ENCODE measurements at places on chromosomes 4 and X.

DNA sequence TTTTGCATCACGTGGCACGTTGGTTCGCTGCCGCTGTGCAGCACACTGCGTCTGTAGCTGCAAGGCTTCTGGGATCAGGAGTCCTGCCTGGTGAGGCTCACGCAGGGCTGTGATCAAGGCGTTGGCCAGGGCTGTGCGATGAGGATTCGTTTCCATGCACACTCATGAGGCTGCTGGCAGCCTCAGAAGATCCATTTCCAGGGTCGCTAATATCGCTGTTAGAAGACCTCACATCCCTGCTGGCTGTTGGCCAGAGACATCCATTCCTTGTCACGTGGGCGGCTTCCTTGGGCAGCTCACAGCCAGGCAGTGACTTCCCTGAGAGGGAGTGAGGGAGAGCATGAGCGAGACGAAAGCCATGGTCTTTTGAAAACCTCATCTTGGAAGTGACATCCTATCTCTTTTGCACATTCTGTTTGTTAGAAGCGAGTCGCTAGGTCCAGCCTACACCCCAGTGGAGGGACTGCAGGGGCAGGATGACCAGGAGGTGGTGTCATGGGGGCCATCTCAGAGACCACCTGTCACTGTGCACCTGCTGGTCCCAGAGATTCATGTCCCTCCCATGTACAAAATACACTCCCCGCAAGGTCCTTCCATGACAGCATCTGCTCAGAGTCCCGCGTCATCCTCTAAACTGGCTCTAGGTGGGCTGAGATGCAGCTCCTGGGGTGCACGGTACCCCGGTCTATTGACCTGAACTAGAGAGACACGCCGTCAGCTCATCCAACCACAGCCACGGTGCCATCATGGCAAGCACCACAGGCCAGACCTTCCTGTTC lies 12.2 kb downstream of the RGS12 start:
- no peaks in the 10 kb centered on the region for H3K36me3 ChIP-seq
- no peaks in the 10 kb centered on the region for H3K27me3 ChIP-seq
- peak; percentile 3 for DNase-seq
- H3K27ac ChIP-seq: peak overlapping the region; percentile 62
- H3K4me1 ChIP-seq: peaks cover 54% of the 10 kb centered on the region

- H3K27ac ChIP-seq: no peak overlapping the region
- H3K4me1 ChIP-seq: peaks cover 22% of the 10 kb centered on the region
- no peak for DNase-seq
Measured at GRCh38 chrX:154592505-154592904, 7.6 kb downstream of the CTAG1A start.

DNA sequence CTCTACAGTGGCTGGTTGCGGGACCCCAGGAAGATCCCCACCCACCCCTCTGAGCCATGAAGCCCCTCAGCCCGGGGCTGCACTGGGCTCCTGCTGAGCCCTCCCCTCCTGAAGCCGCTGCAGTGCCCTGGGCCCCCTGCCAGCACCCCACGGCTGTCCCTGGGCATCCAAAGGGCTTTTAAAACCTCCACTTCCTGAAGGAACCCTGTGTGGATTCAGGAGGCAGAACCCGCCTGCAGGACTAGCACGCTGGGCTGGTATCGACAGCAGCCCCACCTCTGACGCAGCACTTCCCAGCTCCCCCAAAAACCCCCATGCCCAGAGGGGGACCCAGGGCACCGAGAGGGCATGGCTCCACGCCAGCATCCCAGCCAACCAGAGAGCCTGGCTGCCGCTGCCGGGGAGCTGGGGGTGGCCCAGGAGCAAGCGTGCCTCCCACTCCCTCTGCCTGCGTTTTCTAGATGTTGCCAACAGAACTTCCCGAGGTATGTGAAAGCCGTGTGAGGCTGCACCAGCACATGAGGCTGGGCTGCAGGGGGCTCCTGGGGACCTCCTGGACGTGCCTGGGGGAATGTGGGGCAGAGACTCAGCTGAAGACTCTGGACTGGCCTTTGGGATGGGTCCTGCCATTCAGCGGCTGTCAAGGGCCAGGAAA lies 6.3 kb downstream of the MXD4 start:
- H3K4me3 ChIP-seq: no peak overlapping the region
- H3K27me3 ChIP-seq: no peaks in the 10 kb centered on the region
- no peak overlapping the region for H3K27ac ChIP-seq
- H3K36me3 ChIP-seq: no peaks in the 10 kb centered on the region

GRCh38 chrX:113551919-113552318 lies 711.3 kb upstream of the AMOT start:
- H3K27ac ChIP-seq: no peak overlapping the region
- no peak for DNase-seq
- H3K27me3 ChIP-seq: no peaks in the 10 kb centered on the region

GRCh38 chr4:16837475-16837874 lies 61.0 kb downstream of the LDB2 start:
- DNase-seq: no peak
- H3K36me3 ChIP-seq: peaks cover 10% of the 10 kb centered on the region
- no peaks in the 10 kb centered on the region for H3K27me3 ChIP-seq

DNA sequence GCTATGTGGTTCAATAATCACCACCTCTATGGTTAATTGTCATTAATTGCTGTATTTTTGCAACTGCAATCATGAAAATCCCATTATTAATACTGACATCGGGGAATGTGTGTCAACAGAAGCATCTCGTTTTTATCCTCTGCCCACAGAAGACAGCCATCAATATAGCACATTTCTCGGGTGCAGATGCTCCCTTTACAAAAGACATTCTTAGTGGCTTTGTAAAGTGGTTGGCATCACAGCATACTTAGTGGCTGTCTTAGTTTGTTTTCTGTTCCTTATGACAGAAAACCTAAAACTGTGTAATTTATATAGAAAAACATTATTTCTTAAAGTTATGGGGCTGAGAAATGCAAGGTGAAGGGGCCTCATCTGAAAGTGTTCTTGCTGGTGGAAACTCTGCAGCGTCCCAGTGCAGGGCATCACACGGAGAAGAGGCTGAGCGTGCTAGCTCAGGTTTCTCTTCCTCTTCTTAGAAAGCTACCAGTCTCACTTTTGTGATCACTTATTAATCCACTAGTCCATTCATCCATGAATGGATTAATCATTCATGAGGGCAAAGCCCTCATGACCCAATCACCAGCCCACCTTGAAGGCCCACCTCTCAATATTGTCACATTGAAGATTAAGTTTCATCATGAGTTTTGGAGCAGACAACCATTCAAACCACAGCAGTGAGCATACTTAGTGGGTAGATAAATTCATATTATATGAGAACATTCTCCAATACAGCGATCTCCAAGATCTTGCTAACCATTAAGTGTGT lies 1067.7 kb upstream of the PABPC4L start:
- H3K4me3 ChIP-seq: no peak overlapping the region
- H3K27me3 ChIP-seq: no peaks in the 10 kb centered on the region
- DNase-seq: no peak
- H3K36me3 ChIP-seq: no peaks in the 10 kb centered on the region

- DNase-seq: no peak
- no peaks in the 10 kb centered on the region for H3K27me3 ChIP-seq
- no peak overlapping the region for H3K4me3 ChIP-seq
- peaks cover 58% of the 10 kb centered on the region for H3K36me3 ChIP-seq
- no peaks in the 10 kb centered on the region for H3K4me1 ChIP-seq
Measured at GRCh38 chrX:53599781-53600396, 86.6 kb downstream of the HUWE1 start.

DNA sequence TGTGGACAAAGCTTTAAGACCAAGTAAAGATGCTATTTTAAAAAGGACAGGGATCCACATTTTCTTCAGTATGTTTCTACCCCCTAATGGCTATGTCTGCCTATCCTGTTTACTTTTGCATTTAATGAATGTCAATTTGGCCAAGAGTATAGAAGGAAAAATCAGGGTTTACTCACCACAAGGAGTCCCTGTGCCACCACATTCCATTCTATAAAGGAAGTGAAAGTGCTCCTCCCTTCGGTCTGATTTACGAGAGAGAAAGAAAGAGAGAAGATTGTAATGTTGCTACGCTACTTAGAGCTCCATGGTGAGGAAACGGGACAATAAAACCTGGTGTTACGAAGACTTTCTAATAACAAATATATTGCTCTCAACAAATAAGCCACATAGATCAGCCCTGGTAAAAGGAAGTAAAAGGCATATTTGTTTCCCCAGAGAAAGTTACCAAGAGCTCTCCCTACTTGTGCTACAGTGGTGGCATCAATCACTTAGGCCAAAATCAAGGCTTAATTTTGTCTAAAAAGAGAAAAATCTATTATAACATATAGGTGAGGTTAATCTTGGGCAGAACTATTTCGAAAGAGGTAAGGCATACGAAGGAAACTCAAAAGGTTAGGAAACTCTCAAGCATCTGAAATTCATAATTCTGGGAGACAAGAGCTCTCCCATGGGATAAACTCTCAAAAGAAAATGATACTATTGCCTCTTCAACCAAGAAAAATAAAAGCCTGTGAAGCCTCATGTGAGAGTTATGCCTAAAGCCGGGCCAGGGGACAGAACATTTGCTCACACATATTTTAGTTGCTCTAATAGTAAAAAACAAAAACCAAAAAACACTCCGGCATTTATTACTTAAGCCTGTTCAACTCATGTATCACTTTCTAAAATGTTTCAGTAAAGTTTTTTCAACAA lies 29.5 kb downstream of the TAPT1 start:
- no peak for DNase-seq
- peaks cover 31% of the 10 kb centered on the region for H3K4me1 ChIP-seq
- H3K36me3 ChIP-seq: no peaks in the 10 kb centered on the region
- no peaks in the 10 kb centered on the region for H3K27me3 ChIP-seq
- H3K4me3 ChIP-seq: no peak overlapping the region

DNA sequence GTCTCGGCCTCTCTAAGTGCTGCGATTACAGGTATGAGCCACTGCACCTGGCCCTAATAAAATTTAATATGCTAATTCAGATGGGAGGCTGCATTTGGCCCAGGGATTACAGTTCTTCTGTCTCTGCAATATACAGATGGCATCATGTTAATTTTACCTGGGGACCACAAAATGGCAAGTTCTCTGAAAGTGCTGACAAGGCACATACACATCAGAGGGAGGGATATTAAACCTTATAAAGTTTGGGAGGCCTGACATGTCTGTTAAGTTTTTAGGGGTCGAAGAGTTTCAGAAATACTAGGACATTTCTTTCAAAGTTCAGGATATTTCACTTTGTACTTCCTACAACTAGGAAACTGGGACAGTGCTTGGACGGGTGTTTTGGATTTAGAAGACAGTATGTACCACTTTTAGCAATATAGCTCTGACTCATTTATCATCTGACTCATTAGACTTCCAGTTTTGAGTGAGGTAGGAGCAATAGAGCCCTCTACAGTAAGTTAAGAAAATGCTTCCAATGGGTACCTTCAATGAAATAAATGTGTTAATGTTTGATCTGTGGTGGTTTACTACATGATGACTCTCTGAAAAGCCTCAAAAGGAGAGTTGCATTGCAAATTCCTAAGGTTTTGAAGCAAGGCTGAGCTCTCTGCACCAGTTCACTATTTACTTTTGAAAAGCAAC lies 981.0 kb upstream of the HS3ST1 start:
- H3K4me1 ChIP-seq: no peaks in the 10 kb centered on the region
- H3K27ac ChIP-seq: no peak overlapping the region
- DNase-seq: no peak

DNA sequence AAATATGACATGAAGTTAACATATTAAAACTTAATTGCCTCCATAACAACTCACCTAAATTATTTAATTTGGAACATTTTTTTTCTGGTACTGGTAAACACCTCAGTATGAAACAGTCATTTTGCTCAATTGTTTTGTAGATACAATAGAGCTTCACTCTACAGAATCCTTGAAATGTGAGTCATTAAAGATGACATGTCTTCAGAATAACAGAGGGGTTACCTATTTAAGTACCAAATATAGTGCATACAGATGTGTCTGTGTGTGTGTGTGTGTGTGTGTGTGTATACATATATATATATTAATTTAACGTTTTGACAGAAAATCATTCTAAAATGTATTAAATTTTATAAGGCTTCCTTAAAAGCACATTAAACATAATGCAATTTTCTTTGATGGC lies 297.6 kb downstream of the INPP4B start:
- DNase-seq: no peak
- H3K4me1 ChIP-seq: peaks cover 16% of the 10 kb centered on the region
- no peaks in the 10 kb centered on the region for H3K27me3 ChIP-seq
- H3K4me3 ChIP-seq: no peak overlapping the region
- H3K36me3 ChIP-seq: no peaks in the 10 kb centered on the region

GRCh38 chr4:25874655-25875054 lies 11.9 kb upstream of the SEL1L3 start:
- peaks cover 2% of the 10 kb centered on the region for H3K27me3 ChIP-seq
- no peak for DNase-seq
- no peaks in the 10 kb centered on the region for H3K4me1 ChIP-seq
- H3K4me3 ChIP-seq: no peak overlapping the region
- H3K27ac ChIP-seq: no peak overlapping the region

GRCh38 chr4:124132161-124132560 lies 580.4 kb downstream of the ANKRD50 start:
- H3K27me3 ChIP-seq: peaks cover 7% of the 10 kb centered on the region
- no peak overlapping the region for H3K4me3 ChIP-seq
- H3K36me3 ChIP-seq: peaks cover 28% of the 10 kb centered on the region
- no peak overlapping the region for H3K27ac ChIP-seq
- DNase-seq: no peak

DNA sequence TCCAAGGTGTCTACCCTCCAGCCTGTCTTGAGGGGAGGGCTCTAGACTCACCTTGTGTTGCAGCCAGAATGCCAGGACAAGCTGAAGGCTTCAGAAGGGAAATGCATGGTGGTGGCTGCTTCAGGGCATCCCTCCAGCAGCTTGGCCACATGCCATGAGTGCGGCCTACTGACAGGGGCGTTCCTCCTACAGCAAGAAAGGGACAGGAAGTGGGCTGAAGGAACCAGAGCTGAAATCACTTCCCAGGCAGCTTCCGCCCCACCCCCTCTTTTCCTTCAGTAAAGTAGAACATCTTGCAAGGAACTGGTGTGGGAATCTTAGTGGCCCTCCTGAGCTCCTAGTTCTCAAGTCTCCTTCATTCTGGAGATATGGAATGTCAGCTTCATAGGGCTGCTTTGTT lies 167.5 kb upstream of the DGKK start:
- no peak overlapping the region for H3K27ac ChIP-seq
- H3K4me1 ChIP-seq: peaks cover 3% of the 10 kb centered on the region
- H3K4me3 ChIP-seq: no peak overlapping the region
- no peaks in the 10 kb centered on the region for H3K36me3 ChIP-seq
- no peaks in the 10 kb centered on the region for H3K27me3 ChIP-seq

Data from WTC11 (cell line).